ENCODE measurements at places on chromosomes 2 and 18. TPM values are rescaled to one million over a fixed set of nuclear protein-coding genes. Genes with fewer than 3 reads are reported as not detected.

GRCh38 chr18:44732599-44732998 lies 51.9 kb downstream of the SETBP1 start:
- no peak overlapping the region for H3K4me3 ChIP-seq
- H3K4me1 ChIP-seq: peaks cover 52% of the 10 kb centered on the region
- no peaks in the 10 kb centered on the region for H3K27me3 ChIP-seq
- peaks cover 4% of the 10 kb centered on the region for H3K36me3 ChIP-seq
- DNase-seq: no peak

DNA sequence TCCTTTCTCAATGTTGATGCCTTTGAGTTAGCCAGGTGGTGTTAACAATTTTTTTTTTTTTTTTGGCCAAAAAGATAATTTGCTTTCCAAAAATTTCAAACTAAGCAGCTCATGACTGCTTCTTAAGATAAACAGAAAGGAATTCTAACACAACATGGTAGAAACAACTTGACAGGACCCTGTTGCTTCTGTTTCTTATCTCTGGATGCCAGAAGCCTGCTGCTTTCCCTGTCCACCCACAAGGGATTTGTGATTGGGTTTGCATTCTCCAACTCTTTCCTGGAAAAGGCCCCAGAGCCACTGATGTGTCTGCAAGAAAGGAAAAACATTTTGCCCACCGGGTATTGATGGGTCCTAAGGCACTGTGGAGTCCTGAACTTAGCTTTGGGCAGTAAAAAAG lies 217.2 kb upstream of the PKDCC start:
- no peak overlapping the region for H3K4me3 ChIP-seq
- H3K36me3 ChIP-seq: no peaks in the 10 kb centered on the region
- no peak for DNase-seq
- H3K4me1 ChIP-seq: no peaks in the 10 kb centered on the region
- no peak overlapping the region for H3K27ac ChIP-seq
- H3K27me3 ChIP-seq: peaks cover 4% of the 10 kb centered on the region

GRCh38 chr2:169910109-169910799 lies 83.0 kb downstream of the UBR3 start:
- H3K36me3 ChIP-seq: peaks cover 10% of the 10 kb centered on the region
- H3K27ac ChIP-seq: no peak overlapping the region
- H3K27me3 ChIP-seq: no peaks in the 10 kb centered on the region
- no peak for DNase-seq
- H3K4me1 ChIP-seq: no peaks in the 10 kb centered on the region
- no peak overlapping the region for H3K4me3 ChIP-seq

NYAP2 gene
- total RNA-seq: not detected

Data from SJSA1 (cell line).